Kidney (tissue), 22 donors: ENCODE measurements at places on chromosomes 5 and 9.

DNA sequence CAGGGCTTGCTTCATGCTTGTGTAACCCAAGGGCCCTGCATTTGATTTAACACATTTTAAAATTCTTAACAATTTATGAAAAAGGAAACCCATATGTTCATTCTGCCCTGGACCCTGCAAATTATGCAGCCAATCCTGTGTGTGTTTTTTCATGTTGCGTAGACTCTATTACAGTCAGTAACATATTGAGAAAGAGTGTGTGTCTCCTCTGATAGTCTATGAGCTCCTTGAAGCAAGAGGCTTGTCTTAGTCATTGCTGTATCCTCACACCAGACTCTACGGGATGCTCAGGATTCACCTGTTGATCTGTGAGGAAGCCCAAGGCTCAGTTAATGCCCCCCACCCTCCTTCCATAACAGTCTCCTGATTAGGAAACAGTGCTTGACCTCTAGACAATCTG, 177.3 kb upstream of the DMAC1 start:
- no peak for DNase-seq

DNA sequence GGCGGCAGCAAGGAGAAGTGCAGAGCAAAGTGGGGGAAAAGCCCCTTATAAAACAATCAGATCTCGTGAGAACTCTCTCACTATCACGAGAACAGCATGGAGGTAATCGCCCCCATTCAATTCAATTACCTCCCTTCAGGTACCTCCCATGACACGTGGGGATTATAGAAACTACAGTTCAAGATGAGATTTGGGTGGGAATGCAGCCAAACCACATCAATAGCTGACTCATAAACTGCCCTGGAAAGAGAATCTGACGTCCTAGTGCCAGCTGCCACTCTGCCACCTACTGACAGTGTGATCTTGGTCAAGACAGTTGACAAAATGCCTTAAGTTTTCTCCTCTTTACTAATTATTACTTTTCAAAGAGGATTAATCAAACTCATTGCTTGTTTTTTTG, 128.3 kb downstream of the GPBP1 start:
- no peak for DNase-seq

GRCh38 chr5:8958602-8959001, 587.3 kb downstream of the SEMA5A start:
- DNase-seq, result no peak

DNA sequence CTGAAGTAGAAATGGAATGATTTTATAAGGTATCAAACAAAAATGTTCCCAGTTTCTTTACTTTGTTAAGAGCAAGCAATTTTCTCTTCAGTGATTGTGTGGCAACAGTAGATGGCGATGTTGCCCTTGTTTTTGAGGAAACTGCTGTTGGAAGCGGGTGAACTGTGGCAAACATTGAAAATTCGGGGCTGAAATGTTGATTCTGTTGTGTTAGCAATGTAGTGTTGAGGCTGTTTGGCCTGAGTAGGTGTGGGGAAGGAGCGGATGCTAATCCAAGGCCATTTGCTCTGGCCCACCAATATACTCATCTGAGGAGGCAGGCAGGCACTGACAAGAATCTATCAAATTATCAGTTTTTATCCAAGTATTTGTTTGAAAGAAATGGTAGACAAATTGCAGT, 129.8 kb downstream of the SLC12A2 start:
- DNase-seq, result peak; percentile 61

DNA sequence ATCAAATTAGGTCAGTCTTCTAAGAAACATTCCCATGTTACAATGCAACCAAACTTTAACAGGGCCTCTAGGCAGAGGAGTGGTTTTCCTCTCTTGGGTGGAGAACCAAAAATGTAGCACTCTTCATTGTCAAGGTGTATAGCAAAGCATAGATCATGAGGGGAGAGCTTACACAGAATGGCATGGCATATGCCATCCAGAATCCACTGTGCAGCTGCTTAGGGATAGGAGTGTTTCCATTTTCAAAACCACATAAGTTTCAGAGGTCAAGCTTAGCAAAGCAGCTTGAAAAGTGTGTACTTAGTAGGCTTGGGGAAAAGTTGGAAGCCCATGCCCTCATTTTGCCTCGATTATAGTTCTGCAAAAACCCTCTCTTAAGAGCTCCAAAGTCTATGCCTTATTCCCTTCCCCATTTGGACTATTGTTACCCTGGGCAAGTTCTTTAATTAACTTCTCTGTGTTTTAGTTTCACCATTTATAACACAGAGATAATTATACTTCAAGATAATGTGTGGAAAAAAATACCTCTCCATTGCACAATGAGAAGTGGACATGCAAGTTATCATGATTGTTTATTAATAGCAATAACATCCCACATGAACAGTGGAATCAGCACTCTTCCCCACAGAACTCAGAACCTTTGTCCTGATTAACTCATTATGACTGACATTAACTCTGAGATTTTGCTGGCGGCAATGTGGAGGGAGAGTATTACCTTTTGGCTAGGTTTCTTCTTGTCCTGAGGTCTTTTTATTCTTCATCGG, 398.9 kb upstream of the WWC1 start:
- DNase-seq, result no peak

DNA sequence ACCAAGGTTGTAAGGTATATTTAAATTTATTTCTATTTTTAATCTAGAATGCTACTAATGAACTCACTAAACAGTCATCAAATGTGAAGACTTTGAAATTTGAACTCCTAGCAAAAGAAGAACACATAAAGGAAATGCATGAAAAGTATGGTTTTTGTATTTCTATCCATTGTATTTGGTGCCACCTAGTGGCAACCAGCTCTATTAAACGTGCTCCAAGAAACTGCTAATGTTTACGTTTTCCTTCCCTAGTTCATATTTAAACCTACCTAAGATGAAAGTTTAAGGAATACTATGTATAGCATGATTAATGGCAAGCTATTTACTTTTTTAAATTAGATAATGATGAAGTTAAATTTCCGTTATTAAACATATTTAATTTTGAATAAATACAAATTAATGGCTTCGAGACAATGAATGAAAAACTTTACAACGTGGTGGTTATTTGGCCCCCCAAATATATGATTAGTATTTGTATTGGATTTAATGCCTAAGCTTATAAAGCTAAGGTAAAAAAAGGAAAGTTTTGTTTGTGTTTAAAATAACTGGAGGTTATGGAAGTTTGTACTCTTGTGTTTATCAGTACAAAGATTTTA, 115.9 kb upstream of the SH3GL2 start:
- DNase-seq, result peak; percentile 36

GRCh38 chr5:149728303-149728702, 1.8 kb upstream of the PPARGC1B start:
- no peak for DNase-seq

- DNase-seq, result no peak
These were observed 14.0 kb downstream of the FGFR4 start for GRCh38 chr5:177100714-177101121.

DNA sequence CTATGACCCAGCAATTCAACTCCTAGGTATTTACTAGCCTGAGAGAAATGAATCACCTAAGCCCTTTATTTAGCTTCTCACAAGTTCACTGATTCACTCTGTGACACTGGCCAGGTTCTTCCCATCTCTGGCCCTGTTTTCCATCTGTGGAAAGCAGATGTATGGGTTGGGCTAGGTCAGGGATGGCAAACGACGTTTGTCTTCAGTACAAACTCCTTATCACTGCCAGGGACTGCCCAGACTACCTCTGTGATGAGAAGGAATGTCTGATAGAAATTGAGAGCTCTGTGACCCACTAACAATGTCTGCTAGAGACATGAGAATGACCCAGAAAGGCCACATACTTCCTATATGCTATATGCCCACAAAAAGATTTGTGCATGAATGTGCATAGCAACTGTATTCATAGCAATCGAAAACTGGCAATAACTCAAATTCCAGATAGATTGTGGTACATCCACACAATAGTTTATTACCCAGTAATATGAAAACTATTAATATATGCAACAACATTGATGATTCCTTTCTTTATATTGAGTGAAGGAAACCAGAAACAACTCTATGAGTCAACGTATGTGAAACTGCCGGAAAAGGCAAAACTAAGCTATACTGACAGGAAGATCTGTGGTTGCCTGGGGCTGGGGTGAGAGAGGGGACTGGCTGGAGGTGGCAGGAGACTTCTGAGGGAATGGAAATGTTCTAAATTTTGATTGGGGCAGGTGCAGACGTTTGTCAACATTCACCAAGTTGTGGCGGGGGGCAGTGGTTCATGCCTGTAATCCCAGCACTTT, 32.0 kb upstream of the ADAM19 start:
- no peak for DNase-seq

DNA sequence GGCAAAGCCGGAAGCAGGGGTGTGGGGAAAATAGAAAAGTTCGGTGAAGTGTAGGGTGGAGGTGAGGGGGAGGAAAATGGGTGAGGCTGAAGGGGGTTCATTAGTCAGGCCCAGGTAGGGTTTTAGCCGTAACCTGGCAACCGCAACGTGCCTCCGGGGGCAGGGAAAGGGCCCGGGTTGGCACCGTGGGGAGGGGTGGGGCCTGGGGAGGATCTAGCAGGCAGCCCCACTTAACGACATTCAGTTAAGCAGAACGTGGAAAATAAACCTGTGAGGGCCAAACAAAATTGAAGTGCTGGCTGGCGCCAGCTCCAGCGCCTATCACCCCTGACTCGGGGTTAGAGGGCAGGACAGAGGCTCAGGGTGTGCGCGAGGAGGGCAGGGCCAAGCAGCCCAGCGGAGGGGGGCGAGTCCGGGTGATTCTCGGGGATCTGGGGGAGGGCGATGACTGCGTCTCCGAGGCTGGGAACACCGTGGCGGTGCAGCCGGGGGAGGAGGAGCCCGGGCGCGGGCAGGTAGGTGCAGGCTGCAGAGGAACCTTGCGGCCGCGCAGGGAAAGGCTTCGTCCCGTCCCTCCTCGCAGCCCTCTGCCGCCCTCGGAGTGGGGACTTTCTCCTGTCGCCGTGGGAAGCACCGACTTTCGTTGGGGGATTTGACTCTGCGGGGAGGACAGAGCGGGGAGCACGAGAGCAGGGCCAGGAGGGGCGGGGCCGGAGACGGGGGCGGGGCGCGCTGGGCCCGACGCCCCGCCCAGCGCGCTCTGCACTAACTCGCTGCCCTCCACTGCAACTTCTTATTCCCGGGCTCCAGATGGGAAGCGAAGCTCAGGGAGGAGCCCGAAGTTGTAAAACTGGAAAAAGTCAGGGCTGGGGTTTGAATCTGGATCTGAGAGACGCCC, 5.1 kb downstream of the RGS14 start:
- DNase-seq, result peak; percentile 84

- DNase-seq, result no peak
These were observed 5.6 kb downstream of the ZNF462 start for GRCh38 chr9:106868565-106868964.

DNA sequence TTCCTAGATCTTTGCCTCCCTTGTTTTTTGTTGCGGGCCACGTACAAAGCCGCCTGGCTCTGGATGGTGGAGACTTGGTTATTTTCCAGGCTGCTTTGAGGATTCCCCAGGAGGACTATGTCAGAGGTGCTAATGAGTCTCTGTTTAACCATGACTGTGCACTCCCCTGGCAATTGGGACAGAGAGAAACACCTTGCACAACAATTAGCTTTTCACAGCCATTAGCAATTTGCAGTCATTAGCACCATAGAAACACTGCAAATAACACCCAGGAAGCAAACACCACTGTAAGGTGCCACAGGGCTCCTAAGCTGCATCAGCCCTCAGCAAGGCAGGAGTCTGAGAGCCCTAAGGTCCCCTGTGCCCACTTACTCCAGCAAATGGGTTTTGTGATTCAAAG, 201.0 kb upstream of the VLDLR start:
- DNase-seq, result no peak

DNA sequence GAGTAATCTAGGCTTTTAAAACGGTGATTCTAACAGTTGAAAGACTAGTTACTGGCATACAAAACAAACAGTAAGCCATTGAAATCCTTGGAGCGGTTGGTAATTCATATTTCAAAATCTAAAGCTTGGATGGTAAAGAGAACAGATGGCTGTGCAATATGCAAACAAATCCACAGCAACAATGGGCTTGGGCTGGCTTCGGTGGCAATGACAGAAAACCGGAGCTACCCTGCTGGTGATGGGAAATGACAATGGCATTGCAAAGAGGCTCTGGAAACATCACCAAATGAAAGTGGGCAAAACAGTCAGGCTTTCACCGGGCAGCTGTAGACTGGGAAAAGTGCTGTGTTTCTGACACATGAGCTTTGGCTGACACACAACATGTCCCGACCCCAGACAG, 42.2 kb downstream of the MED27 start:
- DNase-seq, result no peak

GRCh38 chr9:133597316-133597957, 11.8 kb downstream of the FAM163B start:
- DNase-seq, result no peak

- DNase-seq, result peak; percentile 83
These were observed 48.0 kb upstream of the DMRT3 start for GRCh38 chr9:928363-929042.

- DNase-seq, result no peak
These were observed 391.5 kb downstream of the CCDC171 start for GRCh38 chr9:15944341-15944740.

DNA sequence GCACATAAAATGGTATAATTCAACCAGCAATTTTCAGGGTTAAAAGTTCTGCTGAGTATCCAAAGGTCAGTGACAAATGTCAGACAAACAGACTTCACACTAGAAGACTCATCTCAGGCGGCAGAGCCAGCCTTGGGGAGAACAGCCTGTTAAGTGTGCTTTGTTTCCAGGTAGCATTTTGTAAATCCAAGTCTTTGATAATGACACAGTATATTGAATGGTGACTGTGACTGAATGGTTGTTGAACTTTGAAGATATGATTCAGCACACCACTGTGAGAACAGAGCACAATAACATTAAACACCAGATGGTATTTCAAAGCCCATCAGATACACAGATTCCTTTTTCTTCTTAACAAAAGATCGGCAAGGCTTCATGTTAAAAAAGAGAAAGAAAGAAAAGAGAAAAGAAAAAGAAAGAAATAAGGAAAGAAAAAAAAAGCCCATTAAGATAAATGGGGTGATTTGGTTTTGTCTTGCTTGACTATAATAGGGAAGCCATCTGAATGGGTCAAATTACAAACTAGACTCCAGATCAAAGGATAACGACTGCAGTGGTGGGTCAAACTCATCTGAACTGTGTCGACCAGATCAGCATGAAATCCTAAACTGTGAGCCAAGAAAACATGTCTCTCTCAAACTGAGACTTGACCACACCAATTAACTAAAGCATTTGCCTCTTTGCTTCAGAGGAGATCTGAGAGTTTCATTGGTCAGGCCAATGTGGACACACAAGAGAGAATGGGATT, 313.0 kb upstream of the ZNF608 start:
- DNase-seq, result no peak

GRCh38 chr5:127290019-127290945, at the start of gene MEGF10:
MEGF10 (plus strand) TSS chr5:127290796; CDS start chr5:127331309, 40,513 bp downstream.
- DNase-seq, result peak; percentile 80
